Retina (tissue), 1 donor: ENCODE measurements at places on chromosomes 4 and X.

DNA sequence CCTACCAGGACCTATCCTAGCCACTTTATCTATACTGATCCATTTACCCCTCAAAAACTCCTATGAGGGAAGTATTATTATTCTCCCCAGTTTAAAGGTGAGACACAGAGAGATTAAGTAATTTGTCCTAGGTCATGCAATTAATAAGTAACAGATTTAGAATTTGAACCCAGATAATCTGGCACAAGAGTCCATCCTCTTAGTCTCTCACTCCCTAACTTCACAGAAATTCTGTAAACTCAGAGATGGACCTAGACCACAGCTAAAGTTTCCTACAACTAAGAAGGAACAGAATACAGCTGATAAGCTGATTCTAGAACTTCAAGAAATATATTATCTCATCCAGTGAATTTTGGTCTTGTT is 58.7 kb downstream of the TEC start:
- DNase-seq, result no peak

GRCh38 chr4:21226637-21227538 is 526.6 kb downstream of the PACRGL start:
- DNase-seq, result no peak

DNA sequence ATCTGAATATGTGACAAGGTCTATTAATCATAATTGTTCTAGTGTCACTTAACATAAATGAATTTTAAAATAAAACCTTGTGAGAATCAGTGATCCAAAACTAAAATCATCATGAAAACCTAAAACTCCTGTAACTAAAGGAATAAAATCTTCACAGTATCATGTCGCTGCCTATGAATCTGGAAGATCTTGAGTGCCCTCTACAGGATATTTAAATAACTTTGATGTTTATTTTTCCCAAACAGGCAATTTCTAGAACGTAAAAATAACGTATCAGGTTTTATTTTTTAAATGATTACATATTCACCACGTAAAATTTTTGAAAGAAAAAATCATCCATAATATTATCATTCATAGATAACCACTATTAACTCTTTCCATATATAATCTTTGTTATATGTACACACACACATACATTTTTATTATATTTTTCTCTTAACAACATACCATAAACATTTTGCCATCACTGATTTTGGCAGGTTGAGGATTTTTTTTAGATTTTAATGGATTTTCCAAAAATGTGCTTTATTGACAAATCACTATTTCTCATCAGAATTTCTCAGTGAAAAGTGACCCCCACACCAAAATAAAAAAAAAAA is 79.6 kb downstream of the COMMD8 start:
- DNase-seq, result no peak

DNA sequence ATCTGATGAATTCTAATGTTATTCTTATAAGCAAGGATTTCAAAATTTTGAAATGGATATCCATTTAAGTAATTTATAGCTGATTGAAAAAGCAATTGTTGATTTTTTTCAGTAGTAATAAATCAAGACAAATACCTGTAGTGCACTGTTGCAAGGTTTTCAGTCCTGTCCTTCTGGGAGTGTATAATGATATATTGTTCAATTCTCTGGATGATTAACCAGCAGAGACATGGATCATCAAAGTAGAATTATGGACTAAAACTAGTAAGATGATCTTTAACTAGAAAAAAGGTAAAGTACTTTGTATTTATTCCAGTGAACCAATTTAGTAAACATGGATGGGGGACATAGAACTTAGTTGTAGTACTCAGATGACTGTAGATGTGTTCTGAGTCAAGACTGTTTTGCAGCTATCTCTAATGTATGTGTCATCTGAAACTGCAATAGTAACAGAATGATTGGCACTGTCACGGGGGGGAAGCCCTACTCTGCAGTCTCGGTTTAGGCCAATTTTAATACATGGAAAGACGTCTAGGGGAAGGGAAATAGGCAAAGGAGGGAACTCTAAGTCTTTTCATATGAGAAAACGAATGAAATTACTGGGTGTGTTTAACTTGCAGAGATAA is 121.9 kb downstream of the GLRA3 start:
- DNase-seq, result no peak

- no peak for DNase-seq
These were observed 74.8 kb upstream of the PASD1 start for GRCh38 chrX:151488677-151489076.

GRCh38 chrX:78513971-78514738 is 145.0 kb downstream of the RTL3 start:
- no peak for DNase-seq

GRCh38 chr4:80948141-80948540 is 82.4 kb upstream of the BMP3 start:
- no peak for DNase-seq
